Body of pancreas (tissue), 4 donors: ENCODE measurements at places on chromosomes 5 and 9.
A peak's percentile ranks its signal among the peaks of the same experiment; 100 is the strongest.

GRCh38 chr9:97860451-97861147, 7.6 kb downstream of the FOXE1 start:
- DNase-seq: no peak

DNA sequence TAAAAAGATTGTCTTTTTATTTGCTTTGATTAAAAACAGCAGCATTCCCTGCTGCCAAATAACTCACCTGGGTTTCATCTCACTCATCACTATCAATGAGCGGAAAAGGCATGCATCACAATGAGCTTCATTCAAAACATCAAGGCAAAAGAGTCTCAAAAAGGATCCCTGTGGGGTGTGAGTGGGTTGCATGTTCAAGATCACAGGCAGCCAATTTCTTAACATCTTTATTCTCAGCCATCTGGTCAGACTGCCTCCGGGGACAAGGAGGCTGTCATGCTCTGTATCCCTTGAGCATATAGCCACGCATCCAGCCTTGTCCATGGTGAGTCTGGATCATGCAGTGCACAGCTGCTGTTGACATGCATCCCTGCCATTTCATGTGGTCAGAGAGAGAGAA, 117.1 kb downstream of the ICE1 start:
- no peak for DNase-seq

GRCh38 chr5:6631441-6631840, 1.4 kb downstream of the NSUN2 start:
- no peak for DNase-seq

GRCh38 chr5:106481374-106481773, 1189.4 kb downstream of the EFNA5 start:
- no peak for DNase-seq

DNA sequence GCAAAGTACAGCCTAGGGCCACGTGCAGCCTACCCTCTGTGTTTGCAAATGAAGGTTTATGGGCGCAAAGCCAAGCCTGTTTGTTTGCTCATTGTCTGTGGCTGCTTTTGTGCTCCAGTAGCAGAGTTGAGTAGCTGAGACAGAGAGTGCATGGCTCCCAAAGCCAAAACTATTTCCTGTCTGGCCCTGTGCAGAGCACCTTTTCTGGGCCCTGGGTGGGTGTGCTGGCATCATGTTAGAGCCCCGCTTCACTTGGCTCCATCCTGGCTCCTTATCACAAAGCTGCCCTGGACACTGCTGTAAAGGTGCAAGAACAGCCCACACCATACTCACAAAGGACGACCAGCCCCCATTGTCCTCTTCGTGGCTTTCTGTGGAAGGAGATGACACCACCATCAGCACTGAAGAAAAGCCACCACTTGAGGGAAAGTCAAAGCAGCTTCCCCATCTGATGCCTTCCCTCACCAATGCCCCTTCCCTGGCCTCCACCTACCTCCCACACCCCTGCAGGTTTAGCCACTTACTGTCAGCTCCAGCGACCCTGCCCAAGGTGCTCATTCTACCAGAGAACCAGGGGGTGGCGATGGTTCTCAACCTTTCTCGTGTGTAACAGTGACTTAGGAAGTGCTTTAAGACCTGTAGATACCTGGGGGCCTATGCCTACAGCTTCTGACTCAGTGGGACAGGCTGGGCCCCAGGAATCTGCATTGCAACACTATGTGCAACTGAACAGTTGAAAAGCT, 23.4 kb downstream of the LCP2 start:
- no peak for DNase-seq

- DNase-seq: no peak
These were observed 102.5 kb upstream of the CDH10 start for GRCh38 chr5:24747327-24747726.

GRCh38 chr9:124779368-124780059, 2.6 kb downstream of the OLFML2A start:
- DNase-seq: no peak

DNA sequence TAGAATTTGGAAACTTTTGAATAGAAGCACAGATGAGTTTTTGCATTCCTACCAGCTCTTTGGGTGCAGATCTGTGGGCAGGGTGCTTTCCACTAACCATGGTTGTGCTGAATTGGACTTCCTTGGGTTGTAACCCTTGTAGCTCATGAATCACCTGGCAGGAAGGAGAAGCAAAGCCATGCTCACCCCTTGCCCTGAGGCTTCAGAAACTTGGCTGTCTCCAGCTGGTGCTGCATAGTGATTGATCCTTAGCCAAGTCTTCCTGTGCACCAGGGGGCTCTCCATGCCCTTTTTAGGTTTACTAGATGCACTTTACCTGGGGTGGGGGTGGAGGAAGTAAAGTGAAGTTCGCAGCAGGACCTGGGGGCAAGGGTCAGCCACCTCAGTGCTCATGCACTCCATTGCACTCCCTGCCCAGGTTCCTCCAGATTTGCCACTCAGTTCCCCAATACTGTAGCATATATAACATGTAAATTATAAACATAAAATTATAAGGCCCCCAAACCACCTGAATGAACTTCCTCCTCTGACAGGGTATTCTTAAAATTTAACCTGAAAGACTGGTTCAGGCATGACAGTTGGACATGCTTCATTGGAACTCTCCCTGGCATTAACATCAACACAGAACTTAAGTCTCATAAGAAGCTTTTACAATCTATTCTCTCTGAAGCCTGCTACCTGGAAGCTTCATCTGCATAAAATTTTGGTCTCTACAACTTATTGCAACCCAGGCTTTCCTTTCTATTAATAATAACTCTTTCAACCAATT, 25.8 kb upstream of the IFNA14 start:
- no peak for DNase-seq

DNA sequence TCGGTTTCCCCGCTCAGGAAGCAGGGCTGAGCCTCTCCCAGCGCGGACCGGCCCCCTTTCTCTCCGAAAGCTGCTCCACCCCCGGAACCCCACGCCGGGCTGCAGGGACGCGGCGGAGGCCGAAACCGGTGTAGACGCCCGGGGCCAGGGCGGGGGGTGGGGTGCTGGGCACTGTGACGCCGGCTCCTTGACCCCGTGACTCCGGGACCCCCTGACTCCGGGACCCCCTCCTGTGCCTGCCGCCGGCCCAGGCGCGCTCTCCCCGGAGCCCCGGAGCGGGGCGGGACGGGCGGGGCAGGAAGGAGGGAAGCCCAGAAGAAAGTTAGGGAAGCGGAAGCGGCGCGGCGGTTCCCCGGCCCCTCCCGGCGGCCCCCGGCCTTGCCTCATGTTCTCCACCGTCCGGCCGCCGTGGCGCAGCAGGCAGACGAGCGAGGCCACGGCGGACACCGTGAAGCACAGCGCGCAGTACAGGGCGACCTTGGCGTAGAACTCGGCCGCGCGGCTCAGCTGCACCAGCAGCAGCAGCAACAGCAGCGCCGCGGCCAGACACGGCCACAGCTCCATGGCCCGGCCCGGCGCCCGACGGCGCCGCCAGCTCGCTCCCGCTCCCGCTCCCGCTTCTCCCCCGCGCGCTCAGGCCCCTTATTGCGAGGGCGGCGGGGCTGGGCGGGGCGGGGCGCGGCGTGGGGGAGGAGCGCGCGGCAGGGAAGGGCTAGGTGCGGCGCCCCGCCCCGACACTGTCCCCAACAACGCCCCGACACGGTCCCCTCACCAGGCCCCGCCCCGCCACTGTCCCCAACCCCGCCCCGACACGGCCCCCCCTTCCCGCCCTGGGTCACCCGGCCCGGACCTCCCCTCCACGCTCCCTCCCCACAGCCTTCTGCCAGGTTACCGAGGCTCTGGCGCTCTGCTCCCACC, at the start of gene AGPAT2:
TSS of gene AGPAT2 (minus strand) at position 664 of the 918 bp plus-strand sequence. CDS start at position 564, 100 bp downstream.
- DNase-seq: peak; percentile 92

GRCh38 chr5:82332064-82332855, 54.1 kb upstream of the RPS23 start:
- DNase-seq: no peak

GRCh38 chr9:272251-273213, 57.9 kb downstream of the DOCK8 start:
- no peak for DNase-seq

- DNase-seq: no peak
These were observed 425.7 kb downstream of the PIK3R1 start for GRCh38 chr5:68641211-68641610.

GRCh38 chr5:57727591-57727990, 245.0 kb upstream of the ACTBL2 start:
- DNase-seq: no peak

- no peak for DNase-seq
These were observed 157.2 kb upstream of the CD180 start for GRCh38 chr5:67353500-67354450.

GRCh38 chr9:96852676-96853075, 1.6 kb downstream of the ZNF782 start:
- no peak for DNase-seq

GRCh38 chr5:123199527-123199926, 110.5 kb downstream of the PRDM6 start:
- no peak for DNase-seq

DNA sequence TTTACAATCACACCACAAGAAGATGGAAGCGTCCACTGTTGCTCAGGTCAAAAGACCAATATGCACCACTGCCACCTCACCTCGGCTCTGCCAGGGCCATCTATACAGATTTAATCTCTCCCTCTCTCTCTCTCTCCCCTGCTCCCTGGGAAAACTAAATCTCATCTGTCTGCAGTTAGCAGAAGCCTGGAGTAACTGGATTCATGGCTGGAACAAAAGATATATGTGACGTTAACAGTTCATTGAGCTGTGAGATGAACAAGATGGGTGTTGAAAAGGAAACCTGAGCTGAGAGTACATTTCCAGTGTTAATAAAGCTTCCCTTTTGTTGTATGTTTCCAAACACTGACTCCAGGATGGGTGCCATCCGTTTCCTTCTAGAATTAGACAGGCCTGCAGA, 369.7 kb downstream of the CDK5RAP2 start:
- no peak for DNase-seq

DNA sequence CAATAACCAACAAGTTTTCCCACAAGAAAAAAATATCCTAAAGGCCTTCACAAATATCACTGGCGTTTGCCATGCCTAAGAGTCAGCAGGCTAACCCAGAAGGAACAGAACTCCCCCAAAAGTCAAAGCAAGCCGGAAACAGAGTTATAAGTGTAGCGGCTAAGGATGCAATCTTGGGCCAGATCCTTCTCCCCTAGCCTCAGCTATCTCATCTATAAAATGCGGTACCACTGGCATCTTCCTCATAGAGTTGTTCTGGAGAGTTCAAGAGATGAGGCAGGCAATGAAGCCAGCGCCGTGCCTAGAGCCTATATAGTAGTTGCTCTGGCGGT, 632 bp downstream of the DPM2 start:
- no peak for DNase-seq

DNA sequence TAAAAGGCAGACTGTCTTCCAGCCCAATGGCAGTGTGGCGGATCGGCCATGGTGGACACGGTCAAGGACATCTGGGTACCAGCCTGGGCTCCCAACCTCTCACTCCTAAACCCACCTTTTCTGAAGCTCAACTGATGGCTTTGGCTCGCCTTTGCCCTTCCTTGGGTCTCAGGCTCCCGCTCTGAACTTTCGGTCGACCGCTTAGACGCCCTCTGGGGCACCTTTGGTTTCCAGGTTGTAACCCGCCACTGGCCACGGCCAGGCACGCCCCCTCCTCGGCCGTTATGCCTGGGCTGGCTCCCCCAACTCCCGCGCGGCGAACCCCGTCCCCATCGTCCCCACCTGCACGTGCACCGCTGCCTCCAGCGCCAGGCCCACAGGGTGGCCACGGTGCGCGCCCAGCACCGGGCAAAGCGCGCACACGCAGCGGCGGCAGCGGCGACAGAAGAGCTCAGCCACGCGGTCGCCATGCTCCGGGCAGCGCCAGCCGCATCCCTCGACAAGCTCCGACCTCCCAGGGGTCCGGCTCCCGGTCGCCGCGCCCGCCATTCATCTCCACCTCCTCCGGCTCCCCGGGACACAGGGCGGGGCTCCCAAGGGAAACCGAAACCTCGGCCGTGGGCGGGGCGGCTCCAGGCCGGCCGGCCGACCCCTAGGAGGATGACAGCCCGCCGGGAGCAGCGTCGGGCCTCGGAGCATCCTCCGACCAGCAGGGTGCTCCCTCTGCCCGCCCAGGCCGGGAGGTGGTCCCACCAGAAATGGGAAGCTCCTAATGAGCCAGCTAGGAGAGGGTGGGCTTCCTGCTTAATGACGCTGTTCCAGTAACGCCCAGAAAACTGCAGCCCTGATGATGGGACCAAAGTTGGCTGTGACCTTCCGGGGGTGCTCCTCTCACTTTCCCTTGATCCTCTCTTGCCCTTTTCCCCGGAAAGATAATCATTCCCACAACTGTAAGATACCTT, at the start of gene TRIM14:
TSS of gene TRIM14 (minus strand) at position 583 of the 962 bp plus-strand sequence. CDS start at position 549, 34 bp downstream.
- peak; percentile 50 for DNase-seq

DNA sequence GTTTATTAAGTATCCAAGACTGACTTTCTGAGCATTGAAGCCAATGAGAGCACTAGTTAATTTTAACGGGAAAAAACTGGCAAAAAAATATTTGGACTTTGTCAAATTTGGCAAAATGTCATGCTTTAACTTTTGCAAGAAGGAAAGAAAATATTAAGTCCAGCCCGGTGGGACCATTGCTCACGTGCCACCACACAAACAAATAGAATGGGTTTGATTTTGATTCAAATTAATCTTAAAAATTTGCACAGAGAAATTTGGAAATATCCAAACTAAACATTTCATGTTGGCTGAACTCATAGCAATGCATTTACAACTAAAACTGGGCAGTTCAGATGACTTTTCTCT, 302.2 kb downstream of the EBF1 start:
- no peak for DNase-seq

DNA sequence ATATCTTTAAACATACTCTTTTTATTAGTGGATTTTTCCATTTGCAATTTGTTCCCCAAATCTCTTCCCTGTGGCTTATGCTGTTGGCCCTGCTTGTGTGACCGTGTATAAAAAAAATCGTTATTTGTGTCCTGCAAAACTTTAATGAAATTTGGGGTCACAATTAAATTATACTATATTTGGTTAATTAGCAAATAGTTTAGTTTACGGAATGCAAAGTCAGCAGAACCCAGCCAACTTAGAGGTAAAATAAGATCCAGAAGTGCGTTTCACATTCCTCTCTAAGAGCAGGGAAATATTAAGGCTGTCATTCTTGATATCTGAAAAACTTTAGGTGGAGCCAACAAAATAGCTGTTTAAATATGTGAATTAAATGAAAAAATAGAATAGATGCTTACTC, 2023.5 kb upstream of the WWC1 start:
- no peak for DNase-seq

GRCh38 chr9:97905228-97905627, 17.1 kb downstream of the TRMO start:
- no peak for DNase-seq

GRCh38 chr5:57034201-57034916, 82.4 kb upstream of the MIER3 start:
- no peak for DNase-seq

GRCh38 chr5:103293719-103294118, 35.2 kb downstream of the MACIR start:
- DNase-seq: no peak

- DNase-seq: no peak
These were observed 25.2 kb upstream of the ADAMTS6 start for GRCh38 chr5:65506961-65507360.

DNA sequence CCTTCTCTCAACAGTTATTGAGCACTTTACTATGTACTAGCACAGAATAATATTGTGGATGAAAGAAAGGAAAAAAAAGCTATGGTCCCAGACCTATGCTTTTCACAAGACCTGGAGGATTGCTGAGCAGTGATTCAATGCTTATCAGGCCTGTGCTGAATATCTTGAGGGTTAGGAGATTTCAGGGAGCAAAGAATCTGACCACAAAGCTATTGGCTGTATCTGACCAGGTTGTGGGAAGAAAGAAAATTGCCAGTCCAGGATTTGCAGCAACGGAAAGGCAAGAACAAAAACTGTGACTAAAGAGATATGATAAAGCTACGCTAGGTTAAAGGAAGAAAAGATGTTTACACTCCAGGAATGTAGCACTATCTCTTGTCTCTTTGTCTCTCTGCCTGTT, 14.9 kb upstream of the MACIR start:
- no peak for DNase-seq
